ENCODE measurements at places on chromosomes 12 and 14.

DNA sequence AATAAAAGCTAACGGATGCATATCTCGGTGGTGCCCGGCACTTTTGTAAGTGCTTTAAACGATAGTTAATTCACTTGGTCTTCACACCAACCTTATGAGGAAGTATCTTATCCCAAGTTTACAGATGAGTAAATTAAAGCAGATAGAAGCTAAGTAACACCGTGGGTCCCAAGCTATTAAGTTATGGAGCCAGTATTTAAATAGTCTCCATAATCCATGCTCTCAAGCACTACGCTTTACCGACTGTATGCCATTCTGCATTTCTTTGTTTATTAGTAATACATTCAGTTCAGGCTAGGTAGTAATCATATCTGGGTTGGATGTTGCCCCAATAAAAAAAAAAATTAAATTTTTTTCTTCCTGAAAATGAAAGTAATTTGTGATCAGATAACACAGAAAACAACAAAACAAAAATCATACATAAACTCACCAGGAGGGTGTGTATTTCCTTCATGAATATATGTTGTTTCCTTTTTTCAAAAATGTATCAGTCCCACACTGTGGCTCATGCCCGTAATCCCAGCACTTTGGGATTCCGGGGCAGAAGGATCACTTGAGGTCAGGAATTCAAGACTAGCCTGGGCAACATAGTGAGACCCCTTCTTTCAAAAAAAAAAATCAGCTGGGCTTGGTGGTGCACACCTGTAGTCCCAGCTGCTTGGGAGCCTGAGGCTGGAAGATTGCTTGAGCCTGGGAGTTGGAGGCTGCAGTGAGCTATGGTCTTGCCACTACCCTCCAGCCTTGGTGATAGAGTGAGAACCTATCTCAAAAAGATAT, 1.4 kb upstream of the M6PR start:
- DNase-seq, result peak; percentile 43

DNA sequence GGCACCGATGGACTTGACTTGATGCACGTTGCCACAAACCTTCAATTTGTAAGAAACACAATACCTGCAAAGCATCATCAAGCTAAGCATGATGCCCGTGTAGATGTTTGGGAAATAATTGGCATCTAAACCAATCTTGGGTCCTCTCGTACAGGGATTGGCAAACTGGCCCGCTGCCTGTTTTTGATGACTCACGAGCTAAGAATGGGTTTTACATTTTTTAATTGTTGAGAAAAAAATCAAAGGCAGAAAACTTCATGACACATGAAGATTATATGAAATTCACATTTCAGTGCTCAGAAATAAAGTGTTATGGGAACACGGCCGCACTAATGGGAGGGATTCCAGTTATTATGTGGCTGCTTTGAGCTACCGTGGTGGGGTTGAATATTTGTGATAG, 10.9 kb downstream of the MTA1 start:
- peak; percentile 49 for DNase-seq

DNA sequence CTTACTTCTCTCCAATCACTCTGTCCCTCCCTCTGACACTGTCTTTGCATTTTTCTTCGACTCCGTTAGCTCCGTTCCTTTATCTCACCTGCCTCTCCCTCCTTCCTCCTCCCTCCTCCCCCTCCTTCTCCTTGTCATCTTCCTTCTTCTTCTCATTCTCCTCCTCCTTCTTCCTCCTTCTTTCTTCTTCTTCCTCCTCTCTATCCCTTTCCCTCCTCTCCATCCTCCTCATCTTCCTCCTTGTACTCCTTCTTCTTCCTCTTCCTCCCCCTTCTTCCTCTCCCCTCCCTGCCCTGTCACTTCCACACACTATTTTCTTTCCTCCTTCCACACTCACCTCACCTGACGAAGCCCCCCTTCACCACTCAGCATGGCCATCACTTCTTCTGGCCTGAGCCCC, 53.0 kb downstream of the HSPB8 start:
- no peak for DNase-seq

GRCh38 chr12:79638490-79638889, 52.3 kb downstream of the PAWR start:
- no peak for DNase-seq

- peak; percentile 41 for DNase-seq
Measured at GRCh38 chr12:123151457-123152454, 866 bp upstream of the PITPNM2 start.

DNA sequence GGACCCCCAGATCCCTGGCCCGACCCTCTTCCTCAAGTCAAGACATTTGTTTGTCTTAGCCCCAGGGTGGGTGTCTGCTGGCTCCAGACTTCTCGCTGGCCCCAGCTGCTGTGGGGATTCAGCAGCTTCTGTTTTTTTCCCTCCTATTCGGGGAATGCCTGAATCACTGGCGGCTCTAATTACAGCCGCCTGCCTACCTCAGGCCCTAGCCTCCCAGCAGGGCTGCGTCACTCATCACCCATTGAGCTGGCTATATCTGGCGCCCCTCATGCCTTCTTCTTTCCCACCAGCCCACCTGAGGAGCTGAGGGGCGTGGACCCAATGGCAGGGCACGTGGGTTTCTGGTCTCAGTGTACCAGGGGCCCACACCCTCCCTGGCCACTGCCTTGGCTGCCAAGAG, 10.1 kb downstream of the KRT80 start:
- DNase-seq, result peak; percentile 57

DNA sequence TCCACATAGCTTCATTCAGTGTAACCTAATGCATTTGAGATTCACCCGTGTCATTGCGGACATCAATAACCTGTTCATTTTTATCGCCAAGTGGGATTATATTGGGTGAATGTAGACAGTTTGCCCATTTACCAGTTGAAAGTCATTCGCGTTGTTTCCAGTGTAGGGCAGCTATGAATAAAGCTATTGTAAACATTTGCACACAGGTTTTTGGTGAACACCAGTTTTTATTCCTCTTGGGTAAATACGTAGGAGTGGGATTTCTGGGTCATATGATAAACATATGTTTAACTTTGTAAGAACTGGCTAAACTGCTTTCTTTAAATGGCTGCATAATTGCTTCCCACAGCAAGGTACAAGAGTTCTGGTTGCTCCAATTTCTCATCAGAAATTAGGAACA, 33.6 kb downstream of the C14orf132 start:
- no peak for DNase-seq

DNA sequence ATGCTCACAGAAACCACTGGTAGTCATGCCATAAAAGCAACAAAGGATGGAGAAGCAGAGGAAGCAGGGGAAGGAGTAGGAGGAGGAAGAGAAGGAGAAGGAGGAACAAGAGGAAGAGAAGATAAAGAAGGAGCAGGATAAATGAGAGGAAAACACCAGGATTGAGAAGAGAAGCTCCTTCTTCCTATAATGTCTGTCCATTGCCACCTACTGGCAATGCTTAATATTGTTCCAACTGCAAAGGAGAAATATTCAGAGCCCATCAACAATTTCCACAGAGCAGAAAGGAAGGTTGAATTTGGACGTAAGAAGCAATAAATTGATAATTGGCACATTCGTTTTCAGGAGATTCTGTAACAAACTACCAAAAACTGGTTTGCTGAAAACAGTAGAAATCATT, 898.4 kb downstream of the SLC16A7 start:
- peak; percentile 42 for DNase-seq

- no peak for DNase-seq
Measured at GRCh38 chr12:46516238-46516932, 143.8 kb upstream of the SLC38A2 start.

GRCh38 chr12:75116646-75117198, 92.9 kb downstream of the KCNC2 start:
- DNase-seq, result no peak

GRCh38 chr12:17588968-17589367, 501.0 kb downstream of the RERGL start:
- peak; percentile 22 for DNase-seq

DNA sequence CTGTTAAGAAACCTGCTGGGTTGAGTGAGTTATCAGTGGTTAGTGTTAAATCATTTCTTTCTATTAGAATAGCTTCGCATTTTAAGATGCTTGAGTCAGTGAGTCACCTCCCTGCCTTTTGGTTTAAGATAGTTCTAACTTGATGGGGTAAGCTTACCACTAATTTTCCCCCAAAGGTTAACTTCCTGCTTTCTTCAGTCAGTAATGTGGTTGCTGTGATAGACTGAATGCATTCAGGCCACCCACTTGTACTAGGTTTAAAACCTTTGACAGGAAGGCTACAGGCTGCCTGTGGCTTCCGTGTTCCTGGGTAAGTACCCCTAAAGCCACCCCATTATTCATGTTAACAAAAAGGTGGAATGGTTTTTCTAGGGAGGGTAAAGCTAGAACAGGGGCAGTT, 25.3 kb downstream of the CLEC2A start:
- DNase-seq, result no peak

GRCh38 chr12:109200825-109201495, 84.6 kb downstream of the ACACB start:
- no peak for DNase-seq

DNA sequence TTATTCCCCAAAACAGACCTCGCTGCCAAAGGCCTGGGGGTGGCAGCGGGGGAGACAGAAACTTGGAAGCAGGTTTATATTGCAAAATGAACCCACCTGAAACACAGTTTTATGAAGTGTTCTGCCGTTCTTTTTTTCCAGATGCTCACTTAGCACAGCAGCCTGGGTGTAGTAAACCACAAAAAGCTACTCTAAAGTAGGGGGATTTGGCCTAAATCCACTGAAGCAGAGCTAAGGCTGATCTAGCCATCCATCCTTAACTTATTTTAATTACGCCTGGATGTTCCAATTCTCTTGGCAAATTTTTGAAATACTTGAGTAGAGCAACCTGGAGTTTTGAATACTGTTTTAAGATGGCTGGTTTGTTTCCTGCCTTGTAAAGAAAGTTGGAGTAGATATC, 121.2 kb downstream of the GPR135 start:
- no peak for DNase-seq

DNA sequence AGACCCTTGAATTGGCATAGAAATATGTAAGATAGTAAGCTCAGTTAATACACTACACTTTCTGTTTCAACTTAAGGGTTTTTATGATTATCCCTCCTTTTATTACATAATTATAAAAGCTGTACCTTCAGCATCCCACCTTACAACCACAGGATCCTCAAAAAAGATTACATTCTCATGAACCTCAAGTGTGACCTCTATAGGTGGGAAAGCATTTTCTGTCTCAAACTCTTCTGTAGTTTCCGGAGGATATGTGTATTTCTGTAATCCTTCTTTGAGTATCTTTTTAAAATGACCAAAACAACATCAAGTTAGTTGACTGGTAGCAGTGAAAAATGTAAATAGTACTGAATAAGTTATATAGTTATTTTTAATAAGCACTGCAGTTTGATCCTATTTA, 75.9 kb downstream of the DNAI7 start:
- no peak for DNase-seq

DNA sequence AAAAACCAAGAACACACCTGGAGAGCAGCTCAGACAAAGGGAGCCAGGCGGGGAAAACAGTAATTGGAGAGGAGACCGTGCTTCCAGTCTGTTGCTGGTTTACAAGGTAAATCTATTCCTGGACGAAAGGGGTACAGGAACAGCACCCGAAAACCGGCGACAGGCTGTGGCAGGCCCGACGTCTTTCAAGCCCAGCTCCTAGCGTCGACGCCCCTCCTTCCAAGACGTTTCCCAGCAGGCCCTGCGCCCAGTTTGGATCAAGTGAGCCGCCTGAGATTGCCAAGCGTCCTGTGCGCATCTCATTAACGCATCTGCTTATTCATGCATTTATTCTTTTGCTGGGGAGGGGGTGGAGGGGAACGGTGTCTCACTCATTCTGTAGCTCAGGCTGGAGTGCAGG, 1.4 kb downstream of the C12orf56 start:
- DNase-seq, result no peak

DNA sequence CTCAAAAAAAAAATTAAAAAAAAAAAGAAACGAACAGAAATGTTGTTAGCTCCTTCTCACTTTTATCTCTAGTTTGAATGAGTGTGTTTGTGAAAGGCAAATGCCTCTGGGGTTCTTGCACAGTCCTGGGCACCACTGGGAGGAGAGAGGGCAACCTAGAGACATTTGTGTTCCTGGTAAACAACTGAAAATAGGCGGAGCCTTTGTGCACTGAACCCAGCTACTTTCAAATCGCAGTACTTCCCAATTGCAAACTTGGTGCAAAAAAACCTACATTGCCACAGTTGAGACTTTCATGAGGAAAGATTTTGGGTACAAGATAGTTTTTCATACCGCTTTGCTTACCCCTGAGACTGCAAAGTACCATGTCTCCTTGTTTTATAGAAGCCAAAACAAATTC, 430.0 kb downstream of the ZFP36L1 start:
- no peak for DNase-seq

DNA sequence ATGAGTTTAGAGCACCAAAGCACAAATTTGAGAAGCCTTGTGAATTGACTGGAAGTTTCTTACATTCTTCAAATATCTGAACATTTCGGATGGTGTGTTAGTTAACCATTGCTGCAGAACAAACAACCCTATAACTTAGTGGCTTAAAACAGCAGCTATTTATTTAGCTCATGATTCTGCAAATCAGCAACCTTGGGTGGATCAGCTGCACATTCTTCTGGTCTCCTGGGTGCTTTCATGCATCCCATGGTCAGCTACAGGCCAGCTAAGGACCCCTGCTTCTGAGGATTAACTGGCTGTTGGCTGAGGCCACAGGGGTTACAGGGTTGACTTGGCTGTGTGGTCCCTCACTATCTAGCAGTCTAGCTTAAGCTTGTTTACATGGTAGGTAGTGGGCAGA, 114.0 kb upstream of the HIF1A start:
- no peak for DNase-seq
